CD8-positive, alpha-beta T cell (primary cell): ENCODE measurements at places on chromosomes 6 and 20.

GRCh38 chr20:36018208-36018988, 50.0 kb downstream of the CNBD2 start:
- no peak for DNase-seq

GRCh38 chr6:164020142-164020541, 605.6 kb downstream of the QKI start:
- DNase-seq = no peak

GRCh38 chr20:61696181-61696735, 369.4 kb downstream of the TAF4 start:
- DNase-seq = no peak

GRCh38 chr20:4453359-4453758, 268.4 kb upstream of the PRND start:
- DNase-seq = no peak

GRCh38 chr20:49283703-49284625, 6.1 kb upstream of the ZNFX1 start:
- no peak for DNase-seq

GRCh38 chr6:125431971-125432370, 130.2 kb upstream of the HDDC2 start:
- DNase-seq = no peak

DNA sequence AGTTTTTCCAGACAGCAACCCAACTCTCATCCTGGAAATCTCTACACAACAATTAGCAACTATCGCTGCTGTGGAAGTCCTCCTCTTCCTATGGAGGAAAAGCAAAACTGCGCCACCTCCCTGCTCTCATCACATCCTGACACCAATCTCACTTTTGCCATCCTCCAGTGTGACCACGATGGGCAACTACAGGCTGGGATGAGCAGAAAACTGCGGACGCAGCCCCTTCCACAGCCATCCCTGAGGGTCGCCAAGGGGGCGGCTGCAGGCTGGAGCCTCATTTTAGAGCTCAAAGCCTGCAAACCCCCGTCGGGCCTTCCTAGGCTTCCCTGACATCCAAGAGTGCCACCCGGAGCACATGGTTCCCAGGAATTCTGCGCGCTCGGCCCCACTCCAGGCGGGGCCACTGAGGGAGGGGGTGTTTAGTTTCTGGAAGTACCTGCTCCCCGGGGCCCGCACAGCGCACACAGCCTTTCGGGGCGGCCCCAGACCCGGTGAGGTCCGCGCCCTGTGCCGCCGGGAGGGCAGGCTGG, 1.2 kb downstream of the TCFL5 start:
- DNase-seq = no peak

DNA sequence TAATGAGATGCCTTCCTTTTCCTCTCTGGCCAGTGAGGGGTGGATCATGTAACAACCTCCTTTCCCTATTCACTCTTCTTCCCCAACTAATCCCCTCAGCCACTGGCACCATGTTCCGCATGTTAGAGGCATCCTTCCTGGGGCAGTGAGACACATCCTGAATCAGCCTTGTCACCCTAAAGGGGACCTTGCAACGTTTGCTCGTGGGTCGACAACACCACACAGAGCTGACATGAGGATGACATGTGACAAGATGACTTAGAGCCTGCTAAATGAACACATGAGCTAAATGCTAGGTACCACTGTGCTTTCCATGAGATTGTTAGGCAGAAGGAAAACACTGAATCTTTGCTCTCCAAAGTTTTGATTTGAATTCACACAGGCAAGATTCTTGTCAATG, 129.2 kb downstream of the ATXN1 start:
- no peak for DNase-seq

- DNase-seq = no peak
Measured at GRCh38 chr6:3871515-3871914, 22.3 kb downstream of the FAM50B start.

DNA sequence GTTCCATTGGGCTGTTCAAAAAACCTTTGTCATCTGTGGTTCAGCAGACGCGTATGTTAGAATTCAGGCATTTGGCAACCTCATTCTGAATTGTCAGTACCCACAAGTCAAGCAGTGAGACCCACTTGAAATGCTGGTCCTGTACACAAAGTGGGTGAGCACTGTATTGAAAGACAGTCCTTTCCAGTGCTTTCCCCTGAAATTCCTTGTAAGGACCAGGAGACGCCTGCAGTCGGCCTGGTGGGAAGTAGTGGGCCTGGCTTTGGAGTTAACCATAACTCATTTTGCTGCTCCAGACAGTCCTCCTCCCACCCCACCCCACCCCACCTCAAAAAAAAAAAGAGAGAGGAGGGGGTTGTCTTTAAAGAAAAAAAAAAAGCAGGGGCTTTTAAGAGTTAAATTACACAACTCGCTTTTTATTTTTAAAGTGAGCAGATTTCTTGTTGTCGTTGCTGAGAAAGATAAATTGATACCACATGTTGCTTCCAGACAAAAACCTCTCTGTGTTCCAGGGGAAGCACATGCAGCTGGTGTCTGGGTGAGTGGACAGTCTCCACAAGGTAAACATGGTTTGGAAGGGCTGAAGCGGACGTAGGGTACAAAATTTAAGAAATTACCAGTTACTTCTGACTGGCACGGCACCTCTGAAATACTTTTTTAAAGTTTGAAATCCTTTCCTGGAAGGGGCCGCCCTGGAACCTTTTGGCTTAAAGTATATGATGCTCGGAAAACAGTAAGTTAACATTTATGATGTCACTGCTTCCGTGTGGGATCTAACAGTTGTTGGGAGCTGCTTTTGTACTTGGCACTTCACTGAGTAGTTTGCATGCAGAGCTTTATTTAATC, 95.3 kb downstream of the FOXO3 start:
- no peak for DNase-seq

GRCh38 chr20:61219021-61219431, 33.0 kb upstream of the CDH4 start:
- DNase-seq = no peak

GRCh38 chr6:33613146-33613794, 7.9 kb upstream of the ITPR3 start:
- no peak for DNase-seq

DNA sequence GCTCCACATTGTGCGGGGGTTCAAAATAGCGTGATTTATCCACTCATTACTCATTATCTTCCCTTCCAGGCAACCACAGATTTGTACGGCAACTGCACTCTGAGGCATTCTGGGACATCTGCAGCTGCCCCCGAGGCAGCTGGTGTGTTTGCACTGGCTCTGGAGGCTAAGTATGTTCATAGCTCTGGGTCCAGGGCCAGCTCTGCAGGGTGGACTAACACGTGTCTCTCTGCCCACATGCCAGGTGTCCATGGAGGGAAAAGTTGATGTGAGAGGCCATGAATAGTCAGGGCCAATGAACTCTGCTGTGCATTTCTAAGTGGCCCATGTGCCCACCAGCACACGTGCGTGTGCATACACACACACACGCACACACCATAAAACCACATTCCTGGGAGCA, 74.9 kb downstream of the BFSP1 start:
- DNase-seq = no peak

- no peak for DNase-seq
Measured at GRCh38 chr20:36644706-36645095, 1.3 kb downstream of the SLA2 start.

- no peak for DNase-seq
Measured at GRCh38 chr6:125231133-125231532, 70.6 kb downstream of the HDDC2 start.

DNA sequence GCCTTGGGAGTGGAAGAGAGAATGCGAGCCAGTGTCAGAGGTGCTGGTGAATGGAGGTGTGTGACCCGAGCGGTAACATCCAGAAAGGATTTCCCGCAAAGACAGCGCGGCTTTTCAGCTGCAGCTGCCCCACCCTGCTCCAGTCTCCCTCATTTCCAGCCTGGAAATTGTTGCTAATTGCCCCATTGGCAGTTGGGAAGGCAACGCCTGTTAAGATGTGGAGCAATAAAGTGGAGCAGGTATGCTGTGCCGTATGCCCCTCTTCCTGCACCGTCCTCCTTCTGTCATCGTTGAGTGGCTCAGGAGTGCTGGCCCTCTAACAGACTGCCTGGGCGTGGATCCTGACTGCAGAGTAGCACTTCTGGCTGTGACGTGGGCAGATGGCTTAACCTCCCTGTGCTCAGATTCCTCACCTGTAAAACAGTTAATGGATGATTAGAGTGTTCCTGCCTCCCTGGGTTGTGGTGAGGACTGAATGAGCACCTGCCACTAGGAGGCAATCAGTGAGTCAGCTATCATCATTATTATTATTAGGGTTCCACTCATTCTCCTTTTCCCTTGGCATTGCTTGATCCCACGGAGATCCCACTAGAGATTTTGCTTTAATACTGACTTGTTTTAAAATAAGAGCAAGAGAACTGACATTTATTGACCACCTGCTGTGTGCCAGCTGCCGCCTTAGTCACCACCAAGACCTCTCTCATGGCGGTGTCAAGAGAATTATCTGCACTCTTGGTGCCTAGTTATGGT, 11.7 kb downstream of the ARFGEF2 start:
- DNase-seq = no peak

DNA sequence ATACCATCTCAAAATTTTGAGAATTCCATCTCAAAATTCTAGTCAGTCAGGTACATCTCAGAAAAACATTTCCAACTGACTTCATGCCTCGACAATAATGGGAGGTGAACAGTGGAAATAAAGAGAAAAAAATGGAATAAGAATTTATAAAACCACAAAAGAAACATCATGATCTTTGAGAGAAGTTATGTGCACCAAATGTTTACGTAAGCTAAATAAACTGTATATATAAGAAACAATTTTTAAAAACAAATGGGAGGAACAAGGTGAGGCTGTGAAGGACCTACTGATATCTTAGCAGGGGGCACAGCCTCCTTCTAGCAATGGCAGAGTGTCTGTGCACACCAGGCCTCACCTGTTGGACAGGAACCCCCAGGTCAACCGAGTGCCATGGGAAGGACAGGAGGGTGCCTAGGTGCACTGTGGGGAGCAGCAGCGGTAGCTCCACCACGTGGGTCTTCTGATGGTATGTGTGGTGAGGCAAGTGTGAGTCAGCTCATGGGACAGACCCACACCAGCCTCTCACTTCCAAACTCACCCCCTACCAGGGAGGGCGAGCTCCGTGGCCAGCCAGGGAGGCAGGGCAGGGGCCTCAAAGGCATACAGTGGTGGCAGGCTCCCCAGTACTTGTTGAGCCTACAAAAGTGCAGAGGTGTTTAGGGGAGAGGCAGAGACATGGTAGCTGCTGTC, 23.2 kb downstream of the DIDO1 start:
- no peak for DNase-seq

DNA sequence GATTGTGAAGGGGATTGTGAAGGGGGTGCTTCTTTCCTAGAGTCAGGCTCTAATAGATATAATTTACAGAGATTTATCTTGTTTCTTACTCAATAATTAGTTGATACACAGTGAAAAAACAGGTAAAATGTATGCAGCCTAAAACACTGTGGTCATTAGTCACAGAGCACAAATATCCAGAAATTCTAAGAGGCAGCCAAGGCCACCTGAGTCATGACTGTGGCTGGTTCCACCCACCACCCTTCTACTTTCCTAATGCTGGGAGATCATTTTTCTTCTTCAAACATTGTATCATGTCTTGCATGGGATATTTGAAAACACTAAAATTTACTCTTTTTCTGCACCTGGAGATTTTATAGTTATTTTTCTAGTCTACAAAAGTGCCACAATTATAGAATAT, 181.6 kb downstream of the OTOR start:
- no peak for DNase-seq
